AG04450 (cell line): ENCODE measurements at places on chromosomes 11 and 22.

GRCh38 chr11:61102667-61103571, 630 bp downstream of the CD5 start:
- DNase-seq: no peak

DNA sequence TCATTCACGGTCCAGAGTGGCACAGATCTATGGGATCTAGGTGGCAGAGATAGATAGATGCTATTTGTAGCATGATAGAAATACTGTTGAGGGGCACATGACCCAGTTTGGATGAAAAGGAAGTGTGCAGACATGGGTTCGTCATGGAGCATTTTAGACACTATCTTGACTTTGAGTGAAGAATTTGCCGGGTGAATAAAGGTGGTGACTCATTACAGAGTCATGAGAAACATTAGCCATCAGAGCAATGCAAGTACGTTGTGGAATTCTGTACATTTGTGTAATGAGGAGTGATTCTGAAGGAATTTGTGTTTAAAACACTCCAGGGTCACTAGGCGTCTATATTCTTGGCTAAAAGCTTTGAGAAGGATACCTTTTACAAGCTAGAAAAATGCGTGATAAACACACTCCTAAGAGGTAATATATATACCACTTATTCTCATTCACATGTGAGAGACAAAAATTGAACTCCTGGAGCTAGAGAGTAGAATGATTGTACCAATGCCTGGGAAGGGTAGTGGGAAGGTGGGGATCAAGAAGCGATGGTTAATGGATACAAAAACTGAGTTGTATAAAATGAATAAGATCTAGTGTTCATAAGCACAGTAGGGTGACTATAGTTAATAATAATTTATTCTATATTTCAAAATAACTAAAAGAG, 593.7 kb upstream of the LUZP2 start:
- peak; percentile 83 for DNase-seq

DNA sequence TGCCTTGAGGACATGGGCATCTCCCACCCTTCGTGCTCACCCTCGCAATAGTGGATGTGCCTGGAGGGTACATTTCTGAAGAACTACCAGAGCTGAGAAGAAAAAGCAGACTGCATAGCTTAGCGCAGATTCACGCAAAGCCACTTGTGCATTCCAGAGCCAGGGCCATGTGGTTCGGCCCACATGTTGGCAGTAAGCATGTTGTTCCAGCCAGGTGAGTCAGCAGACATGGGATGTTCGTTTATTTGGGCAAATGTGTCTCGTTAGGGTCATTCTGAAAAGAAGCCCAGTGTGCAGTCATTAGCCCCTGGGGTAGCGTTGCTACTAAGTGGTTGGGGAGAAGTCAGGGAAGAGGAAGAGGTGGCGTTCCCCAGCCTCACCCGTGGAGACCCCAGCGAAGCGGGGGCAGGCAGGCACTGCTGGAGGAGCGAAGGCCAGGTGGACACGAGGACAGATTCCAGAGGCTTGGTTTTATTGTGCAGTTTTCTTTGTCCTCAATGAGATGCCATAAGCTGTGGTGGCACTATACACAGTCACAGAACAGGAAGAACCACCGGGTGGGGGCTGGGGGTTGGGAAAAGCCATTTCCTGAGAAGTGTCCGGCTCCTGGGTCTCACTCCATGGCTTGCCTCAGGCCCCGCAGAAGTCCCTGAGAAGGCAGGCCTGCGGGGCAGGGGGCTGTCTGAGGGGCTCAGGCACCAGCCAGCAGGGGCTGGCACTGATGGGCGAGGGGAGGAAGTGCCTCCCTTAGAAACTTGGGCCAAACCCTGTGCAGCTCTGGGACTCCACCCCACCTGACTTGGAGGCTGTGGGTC, 5.0 kb downstream of the THY1 start:
- peak; percentile 80 for DNase-seq

DNA sequence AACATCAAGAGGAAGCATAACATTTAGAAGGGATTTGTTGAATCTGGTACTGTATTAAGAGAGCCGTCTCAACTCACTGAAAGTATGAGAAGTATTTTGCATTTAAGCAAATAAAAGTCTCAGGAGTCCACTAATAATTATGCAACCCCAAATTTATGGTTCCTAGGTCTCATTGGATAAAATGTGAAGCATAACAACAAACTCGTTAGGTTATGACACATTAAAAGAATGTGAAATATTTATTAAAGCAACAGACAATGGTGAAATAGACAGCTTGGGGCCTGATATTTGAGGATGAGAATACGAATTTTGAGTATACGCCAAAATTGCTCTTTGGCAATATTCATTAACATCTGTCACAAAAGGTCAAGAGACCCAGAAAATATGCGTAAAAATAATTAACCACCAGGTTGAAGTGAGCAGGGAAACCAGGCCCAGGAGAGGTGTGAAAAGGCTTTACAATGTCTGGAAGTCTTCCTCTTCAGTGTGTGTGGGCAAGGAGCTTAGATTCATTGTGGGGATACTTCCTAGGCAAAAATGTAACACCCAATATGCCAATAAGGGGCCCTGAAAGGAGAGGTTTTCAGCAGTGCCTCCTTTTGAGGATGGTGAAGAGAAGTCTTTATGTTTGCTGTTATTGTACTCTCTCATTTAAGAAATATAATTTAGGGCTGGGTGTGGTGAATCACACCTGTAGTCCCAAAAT, 89.2 kb downstream of the FDX1 start:
- DNase-seq: no peak

DNA sequence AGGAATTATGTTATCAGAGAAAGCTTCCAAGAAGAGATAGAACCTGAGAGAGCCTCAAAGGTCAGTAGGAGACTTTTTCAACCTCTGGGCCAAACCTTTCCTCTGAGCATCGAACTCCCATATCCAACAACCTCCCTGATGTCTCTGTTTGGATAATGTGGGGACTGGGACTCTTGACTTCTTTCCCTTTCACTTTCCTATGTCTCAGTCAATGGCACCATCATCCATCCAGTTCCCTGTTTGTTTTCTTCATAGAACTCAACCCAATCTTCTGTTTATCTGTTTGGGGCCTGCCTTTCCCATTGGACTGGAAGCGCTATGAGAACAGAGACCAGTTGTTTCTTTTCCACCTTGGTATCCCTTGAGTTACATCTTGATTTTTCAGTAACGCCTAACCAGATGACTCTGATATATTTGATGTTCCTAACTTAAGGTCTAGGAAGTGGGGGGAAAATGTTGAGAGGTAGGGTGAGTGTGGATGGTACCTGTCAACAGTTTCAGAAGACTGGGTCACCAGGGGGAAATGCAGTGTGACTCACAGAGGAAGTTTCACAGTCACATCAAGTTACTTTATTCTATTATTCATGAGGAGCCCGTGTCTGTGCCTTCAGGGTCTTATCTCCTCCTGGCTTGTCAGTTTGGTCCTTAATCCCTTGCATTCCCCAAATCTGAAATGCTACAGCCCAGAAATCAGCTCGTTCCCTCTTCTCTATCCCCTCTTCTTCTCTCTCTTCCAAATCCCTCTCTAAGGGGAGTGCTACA, 4.5 kb upstream of the KCNE3 start:
- DNase-seq: no peak
